Activated CD4-positive, alpha-beta T cell treated with anti-CD3 and anti-CD28 coated beads, Interleukin-2, amount 50 U/mL, for 4 hours (primary cell): ENCODE measurements at places on chromosomes 6 and 20.

GRCh38 chr20:1283522-1284510 lies 17.7 kb downstream of the SNPH start:
- no peak for DNase-seq

- no peak for DNase-seq
These were observed 16.9 kb downstream of the RBM38 start for GRCh38 chr20:57408131-57408530.

- DNase-seq: no peak
These were observed 9.4 kb downstream of the PLAGL1 start for GRCh38 chr6:143998686-143999085.

DNA sequence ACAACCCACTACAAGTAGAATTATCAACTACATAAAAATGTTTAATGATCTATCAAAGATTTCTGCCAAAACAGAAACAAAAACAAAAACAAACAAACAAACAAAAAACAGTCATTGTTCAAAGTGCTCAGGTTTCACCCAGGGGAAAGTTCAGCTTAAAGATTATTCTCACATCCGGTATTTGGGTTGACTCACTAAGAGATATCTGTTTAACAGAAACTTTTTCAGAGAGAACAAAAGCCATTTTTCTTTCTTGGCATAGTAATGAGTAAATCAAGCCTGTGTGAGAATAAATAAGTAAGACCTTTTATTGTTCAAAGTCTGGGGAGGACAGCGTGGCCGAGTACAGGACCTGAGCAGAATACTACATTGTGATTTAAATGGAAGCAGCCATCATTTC lies 143.6 kb downstream of the RCAN2 start:
- no peak for DNase-seq

- DNase-seq: no peak
These were observed 8.0 kb upstream of the RAET1L start for GRCh38 chr6:150033207-150033771.

- DNase-seq: no peak
These were observed 25.6 kb downstream of the UTRN start for GRCh38 chr6:144310765-144311164.
